ENCODE measurements at places on chromosomes 7 and 10. TPM values are rescaled to one million over a fixed set of nuclear protein-coding genes. Genes with fewer than 3 reads are reported as not detected.

GIMAP4 gene
- total RNA-seq, result 0.44 TPM

KCND2 gene
- 2.0 TPM for total RNA-seq

PHYHIPL gene
- not detected for total RNA-seq

GJD4 gene
- not detected for total RNA-seq
